ENCODE measurements at places on chromosomes 6 and 20. TPM values are rescaled to one million over a fixed set of nuclear protein-coding genes. Genes with fewer than 3 reads are reported as not detected.

GRCh38 chr6:40956936-40957335 lies 82.1 kb downstream of the UNC5CL start:
- H3K4me3 ChIP-seq, result no peak overlapping the region
- DNase-seq, result no peak
- H3K27me3 ChIP-seq, result peaks cover 8% of the 10 kb centered on the region
- no peak overlapping the region for H3K27ac ChIP-seq
- H3K4me1 ChIP-seq, result no peaks in the 10 kb centered on the region

TMEM200A gene
- 1.3 TPM for total RNA-seq

- peaks cover 19% of the 10 kb centered on the region for H3K27me3 ChIP-seq
- no peaks in the 10 kb centered on the region for H3K36me3 ChIP-seq
- no peak overlapping the region for H3K27ac ChIP-seq
- no peaks in the 10 kb centered on the region for H3K4me1 ChIP-seq
Observed at GRCh38 chr6:40563111-40563510, 24.1 kb downstream of the LRFN2 start.

OPRL1 gene
- 1.6 TPM for total RNA-seq

Measured in T-cell (primary cell).